CD4-positive, alpha-beta T cell treated with Interleukin-4 for 4 hours (primary cell): ENCODE measurements at places on chromosomes 5 and 9.

- DNase-seq, result peak; percentile 30
Observed at GRCh38 chr9:21559402-21560280, 77.5 kb upstream of the IFNE start.

DNA sequence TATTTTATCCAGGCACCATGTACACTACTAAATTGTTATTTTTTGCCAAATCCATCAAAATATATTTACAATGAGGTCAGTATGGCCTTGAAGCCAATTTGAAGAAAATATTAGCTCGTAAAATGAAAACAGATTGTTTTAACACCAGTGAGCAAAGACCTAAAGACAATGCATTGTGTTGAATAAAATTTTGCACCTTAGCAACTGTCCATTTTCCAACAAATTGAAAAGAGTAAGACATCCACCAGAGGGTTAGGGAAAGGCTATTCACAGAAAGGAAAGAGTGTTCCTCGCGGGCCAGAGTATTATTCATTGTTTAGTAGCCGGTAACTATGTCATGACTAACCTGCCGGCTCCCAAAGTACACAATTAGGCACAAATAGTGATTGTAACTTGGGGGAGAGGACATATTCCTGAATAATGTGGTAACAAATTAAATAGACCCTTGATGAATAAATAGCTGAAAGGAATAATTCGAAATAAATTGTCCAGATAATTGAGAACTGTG is 213.3 kb downstream of the DNAH5 start:
- DNase-seq, result no peak

GRCh38 chr5:100855937-100856430 is 47.1 kb downstream of the ST8SIA4 start:
- no peak for DNase-seq

DNA sequence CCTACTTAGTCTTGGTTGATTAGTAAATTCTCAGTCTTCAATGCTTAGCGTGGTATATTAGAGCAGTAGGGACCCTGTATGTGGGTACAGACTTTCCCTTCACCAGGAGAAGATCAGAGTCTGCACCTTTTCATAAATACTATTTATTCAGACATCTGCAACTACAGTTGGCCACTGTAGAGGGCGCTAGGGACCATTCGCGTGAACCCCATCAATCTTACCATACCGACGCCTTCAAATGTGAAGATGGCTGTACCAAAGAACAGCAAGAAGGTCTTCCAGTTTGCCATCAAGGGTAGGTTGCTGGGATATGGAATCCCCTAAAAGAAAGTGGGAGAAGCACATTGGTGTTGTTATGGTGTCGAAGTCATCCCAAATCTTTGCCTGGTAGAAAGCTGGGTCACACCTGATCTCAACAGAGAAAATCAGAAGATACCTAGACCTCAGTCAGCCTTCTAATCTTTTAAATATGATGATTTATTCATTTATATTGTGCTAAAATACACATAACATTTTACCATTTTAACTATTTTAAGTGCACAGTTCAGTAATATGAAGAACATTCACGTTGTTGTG is 19.1 kb downstream of the SLC36A3 start:
- DNase-seq, result no peak
